ENCODE measurements at places on chromosomes 3 and 15.

DNA sequence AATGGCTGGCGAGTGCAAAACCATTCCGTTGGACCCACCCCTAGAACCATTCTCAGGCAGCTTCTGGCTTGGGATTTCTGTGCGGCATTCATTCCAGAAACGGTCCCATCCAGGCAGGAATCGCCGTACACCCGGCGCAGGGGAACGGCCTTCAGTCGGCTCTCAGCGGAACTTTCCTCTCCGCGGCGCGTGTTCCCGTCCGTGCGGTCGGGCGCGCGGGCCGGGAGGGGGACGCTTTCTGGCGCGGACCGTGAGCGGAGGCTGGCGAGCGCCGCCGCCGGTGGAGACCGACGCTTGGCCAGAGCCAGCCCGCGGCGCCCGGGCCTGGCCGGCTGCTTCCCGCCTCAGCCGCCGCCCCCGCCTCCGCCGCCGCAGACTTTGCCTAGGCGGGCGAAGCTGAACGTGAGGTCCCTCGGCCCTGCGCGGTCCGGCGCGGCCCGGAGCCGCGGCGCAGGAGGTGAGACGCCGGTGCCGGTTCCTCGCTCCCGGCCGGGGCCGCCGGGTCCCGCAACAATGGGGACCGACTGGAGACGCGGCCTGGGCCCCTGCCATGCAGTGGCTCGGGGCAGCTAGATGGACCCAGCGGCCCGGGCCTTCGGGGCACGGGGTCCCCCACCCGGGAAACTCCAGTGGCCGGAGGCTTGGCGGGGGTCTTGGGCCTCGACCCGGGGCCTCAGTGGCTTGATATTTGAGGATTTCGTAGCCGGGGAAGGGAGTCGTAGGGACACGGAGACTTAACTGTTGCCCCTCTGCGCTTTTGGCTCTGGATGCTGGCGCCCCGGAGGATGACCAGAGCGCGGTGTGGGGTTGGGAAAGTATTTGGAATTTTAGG is at the start of gene RAD54L2:
RAD54L2 (plus strand) TSS at position 261 of the 832 bp plus-strand sequence. CDS start 51,702 bp downstream, outside the sequence.
- peak; percentile 59 for DNase-seq

GRCh38 chr15:70160803-70161565 is 63.3 kb upstream of the TLE3 start:
- no peak for DNase-seq

DNA sequence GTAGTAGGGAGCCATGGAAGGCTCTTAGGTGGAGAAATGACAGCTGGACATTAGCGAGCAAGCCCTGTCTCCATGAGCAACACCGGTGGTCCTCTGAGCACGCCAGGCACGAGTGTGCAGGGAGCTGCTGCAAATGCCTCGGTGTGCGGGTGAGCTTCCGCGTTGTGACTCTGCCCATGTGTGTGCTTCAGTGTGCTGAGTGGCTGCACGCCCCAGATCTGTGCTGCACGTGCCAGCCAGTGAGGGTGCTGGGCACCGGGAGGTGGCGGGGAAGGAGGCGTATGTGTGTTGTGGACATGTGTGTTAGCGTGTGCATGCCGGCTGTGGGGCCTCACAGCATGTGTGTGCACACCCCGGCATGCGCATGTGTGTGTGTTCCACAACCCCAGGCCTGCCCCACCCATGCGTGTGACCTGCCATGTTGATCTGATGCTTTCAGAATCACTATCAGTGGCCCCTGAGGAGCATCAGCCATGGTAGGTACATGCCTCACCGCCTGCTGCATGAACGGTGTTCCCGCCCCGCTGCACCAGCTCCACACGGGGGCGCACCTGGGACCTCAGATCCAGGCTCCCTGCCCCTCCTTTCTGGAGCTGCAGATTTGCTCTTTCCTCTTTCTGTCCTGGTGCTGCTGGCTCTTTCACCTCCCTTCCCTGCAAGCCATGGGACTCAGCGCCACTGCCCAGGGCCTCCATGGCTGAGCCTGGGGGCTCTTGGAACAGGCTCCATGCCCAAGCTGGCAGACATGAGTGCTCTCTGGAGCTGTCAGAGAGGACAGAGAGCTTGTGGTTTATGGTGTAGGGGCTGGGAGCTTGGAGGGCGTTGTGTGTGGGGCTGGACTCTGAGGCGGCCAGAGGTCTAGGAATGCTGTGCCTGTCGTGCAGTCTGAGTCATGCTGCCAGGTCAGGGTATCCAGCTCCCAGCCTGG is 169.4 kb downstream of the TBC1D2B start:
- peak; percentile 21 for DNase-seq

- DNase-seq = no peak
Measured at GRCh38 chr3:114675104-114675503, 381.3 kb downstream of the TIGIT start.

DNA sequence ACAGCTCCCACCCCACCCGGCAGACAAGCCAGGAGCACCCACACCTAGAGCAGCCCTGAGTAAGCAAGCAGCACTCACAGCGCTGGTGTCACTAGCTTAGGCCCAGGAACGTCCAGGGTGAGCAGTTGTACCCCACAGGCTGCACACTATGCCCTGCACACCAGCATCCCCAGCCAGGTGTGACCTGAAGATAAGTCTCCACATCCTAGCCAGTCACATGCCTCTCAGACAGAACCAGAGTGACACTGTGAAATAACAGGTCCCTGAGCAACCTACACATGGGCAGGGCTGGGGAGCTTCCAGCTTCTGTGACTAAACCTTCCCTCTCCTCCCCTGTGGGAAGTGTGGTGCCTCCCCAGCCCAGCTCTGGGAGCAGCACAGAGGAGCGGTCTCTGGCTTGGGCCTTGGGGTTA is 253.6 kb downstream of the UACA start:
- no peak for DNase-seq

DNA sequence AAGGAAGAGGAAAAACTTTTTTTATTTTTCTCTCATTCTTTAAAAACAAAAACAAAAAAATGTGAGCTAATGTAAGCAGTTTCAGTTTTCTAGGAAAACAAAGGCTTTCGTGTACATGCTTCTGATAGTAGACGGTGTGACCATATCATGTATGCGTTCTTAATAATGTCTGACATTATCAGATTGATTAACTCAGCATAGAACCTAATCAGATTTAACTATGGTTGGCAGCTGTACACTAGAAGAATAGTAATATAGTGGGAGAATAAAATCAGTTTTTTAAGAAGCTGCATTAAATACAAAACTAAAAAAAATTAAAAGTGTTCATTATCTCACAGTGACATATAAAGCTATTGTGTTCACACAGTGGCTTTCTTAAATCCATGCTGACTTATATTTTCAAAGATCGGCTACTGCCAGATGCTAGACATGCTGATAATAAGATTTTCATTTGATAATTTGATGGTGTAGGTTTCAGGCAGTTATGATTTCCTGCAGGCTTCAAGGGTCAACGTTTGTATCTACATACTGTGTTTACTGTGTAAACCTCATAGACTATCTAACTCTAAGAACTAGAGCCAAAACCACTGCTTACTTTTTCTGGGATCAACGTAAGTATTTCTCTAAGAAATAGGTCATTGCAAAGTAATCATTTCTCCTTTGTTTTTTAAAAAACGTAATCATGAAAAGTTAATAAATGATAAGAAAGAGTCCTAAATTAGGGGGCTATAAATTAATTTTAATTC is 74.0 kb downstream of the UBE2E2 start:
- DNase-seq = no peak

GRCh38 chr3:57298041-57298440 is 5.6 kb upstream of the ASB14 start:
- DNase-seq = no peak

DNA sequence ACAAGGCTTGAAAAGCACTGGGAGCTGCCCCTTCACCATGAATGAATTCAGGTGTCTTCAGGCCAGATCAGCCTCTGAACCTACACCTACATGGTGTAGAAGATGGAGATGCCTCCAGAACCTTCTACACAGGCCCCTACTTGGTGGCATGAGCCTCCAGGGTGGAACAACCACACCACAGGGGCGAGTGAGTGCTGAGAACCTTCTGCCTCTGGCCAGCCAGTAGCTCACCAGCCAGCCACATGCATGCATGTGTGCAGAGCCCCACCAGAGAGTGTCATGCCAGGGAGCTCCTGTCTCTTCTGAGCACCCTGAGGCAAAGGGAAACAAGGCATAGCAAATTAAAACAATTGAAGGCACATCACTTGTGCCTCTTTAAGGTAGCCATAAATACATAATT is 161.8 kb upstream of the TOPAZ1 start:
- no peak for DNase-seq

GRCh38 chr3:11567516-11568467 is 75.9 kb downstream of the VGLL4 start:
- no peak for DNase-seq

DNA sequence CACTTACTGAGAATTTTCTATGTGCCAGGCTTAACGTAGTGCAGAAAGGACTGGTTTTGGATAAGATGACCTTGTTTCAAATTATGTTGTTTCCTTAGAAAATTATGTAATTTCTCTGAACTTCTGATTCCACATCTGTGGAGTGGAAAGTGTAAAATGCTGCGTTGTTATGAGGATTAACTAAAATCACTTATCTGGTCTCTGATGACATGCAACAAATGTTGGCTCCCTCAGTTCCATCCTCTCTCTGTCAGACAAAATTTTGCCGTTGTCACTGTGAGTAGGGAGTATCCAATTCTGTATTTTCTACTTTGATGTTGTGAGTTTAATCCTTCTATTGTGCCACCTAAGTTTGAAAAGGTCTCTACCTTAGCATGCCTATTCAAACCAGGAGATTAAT is 175.5 kb downstream of the KCNMB2 start:
- DNase-seq = no peak

DNA sequence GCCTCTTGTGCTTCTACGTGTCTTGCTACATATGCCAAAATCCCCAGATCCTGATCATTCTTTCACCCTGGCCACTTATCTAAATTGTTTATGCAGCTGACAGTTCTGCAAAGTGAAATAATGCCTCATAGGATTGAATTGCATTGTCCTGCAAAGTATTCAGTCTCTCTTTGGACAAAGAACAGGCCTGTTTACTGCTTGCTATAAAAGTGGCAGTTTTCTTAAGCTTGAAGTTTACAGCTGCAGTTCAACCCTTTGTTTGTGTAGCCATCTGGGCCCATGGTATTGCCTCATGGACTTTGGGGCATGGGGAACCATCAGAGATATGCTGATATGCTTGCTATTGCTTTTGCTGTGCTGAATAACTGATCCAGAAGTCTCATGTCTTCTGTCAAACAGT is 523.2 kb downstream of the OTOL1 start:
- DNase-seq = no peak

DNA sequence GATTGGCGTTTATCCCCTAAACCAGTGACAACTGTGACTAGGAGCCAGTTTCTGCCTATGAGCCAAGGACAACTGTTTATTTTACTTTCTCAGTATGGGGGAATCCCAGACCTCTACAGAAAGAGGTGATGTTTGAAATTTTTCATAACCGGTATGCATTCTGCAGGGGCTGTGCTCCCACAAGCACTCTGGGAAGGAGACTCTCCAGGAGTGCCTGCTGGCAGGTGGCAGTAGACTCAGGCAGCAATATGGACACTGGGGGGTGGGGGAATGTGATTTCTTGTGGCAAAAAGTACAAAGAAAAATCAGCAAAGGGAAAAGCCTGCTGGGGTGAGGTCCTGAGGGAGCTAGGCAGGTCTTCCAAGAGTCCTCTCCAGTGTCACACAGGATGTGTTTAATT is 5.9 kb downstream of the TGM4 start:
- no peak for DNase-seq

DNA sequence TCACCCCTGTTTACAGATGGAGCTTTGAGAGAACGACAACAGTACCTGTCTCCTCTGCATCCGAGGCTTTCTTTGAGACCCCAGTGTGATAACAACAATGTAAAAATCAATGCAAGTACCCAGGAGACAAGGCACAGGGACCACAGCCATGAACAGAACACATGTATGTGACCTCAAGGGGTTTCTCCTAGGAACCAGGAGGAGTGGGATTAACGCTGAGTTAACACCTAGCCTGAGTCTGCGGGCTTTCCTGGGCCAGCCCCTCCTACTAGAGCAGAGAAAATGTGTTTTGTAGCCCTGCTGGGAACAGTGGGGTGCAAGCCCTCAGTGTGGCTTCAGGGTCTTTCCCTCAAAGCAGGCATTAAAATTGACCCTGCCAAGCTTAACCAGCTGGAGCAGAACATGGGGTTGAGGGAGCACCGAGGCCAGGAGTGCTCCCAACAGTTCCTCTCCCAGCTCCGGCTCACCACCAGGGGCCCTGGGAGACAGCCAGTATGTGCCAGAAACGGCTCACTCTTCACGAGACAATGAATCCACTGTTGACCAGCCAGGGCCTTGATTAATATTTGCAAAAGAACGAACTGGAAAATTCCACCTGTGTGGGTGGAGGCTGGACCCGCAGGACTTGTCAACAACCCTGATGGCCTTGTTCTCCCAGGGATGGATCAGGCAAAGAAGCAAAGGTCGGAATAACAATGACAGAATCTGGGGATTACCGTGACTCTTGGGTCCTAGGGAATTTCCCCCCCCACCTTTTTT is 3.6 kb downstream of the CHDH start:
- DNase-seq = no peak

DNA sequence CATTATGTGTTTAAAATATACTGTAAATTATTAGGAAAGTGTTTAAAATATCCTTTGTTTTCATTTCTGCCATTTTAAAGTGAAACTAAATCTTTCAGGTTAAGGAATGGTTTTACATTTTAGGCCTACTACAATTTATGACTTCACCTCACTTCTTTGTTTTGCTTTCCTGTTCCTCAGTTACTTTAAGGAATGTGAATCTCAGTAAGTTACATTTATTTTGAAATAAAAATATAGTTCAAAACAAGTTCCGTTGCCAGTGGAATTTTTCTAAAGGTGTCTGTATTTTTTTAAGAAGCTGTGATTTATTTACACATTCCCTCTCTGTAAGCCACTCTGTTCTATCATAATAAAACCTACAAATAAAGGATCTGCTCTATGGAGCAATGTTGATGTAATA is 630.9 kb upstream of the AGTR1 start:
- DNase-seq = no peak

DNA sequence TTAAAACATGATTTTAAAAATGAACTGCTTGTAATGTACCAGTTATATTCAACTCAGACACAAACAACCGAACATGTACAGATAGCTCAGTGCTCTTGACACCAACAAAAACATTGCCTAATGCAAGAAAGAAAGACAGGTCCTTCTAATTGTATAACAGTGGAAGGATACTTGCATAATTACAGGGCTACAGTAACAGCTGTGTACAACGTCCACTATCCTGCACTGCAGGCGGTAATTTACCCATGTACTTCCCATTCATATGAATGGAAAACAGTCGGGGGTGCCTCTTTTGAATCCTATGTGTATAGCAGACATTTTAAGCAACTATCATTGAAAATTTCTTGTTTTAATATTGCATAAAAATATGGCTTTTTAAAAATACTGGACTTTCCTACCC is 41.1 kb upstream of the PLSCR5 start:
- no peak for DNase-seq

GRCh38 chr3:95341314-95341713 is 1278.5 kb downstream of the NSUN3 start:
- DNase-seq = no peak

DNA sequence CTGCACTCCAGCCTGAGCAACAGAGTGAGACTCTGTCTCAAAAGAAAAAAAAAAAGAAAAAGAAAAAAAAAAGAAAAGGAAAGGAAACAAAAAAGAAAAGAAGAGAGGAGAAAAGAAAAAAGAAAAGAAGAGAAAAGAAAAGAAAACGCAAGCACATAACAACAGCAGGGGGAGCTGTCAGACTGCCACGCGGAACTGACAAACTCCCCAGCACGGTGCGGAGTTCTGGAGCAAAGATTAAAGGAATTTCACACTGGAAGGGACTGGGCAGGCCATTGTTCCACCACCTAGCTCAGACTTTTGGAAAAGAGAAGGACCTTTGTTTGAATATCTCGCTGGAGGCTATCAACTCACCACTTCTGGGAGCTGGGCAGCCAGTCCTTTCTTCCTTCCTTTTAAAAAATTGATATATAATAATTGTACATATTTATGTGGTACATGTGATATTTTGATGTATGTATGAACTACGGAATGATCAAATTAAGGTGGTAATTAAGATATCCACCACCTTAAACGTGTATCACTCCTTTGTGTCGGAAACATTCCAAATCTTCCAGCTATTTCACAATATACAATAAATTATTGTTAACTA is 40.5 kb downstream of the DPPA2 start:
- DNase-seq = no peak

All from T follicular helper cell (primary cell).